ENCODE measurements at places on chromosomes 7 and 10.

GRCh38 chr7:102097601-102098161 lies 189.0 kb upstream of the SH2B2 start:
- DNase-seq = no peak

DNA sequence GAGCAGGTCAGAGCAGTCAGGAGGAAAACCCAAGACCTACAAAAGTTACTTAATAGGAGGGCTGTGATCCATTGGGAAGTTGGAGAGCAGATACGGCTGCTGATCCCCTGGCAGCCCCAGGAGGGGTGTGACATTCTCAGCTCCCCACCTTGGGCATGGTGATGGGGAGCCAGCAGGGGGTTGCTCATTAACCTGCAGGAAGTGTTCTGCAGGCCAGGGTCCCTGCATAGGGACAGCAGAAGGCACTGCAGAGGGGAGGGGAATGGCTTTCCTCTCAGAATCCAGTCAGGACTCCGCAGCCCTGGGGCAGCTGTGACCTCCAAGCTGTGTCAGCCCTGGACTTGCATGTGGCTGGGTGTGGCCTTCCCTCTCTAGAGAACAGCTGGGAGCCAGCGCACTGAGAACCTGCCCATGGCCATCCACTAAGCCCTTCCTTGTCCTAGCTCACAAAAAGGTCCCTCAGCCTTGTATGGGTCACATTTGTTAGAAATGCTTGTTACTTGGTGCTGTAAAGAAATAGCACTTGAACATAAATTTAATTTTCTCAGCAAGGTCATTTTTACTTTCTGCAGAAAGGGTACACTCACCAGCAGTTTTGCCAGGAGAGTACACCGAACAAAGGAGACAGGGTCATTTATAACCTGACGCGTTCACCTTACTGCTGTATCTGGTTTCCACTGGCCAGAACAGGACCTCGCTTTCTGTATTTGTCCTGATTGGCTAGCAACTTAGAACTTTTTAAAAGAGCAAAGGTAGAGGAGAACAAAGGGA lies 169.6 kb downstream of the COBL start:
- no peak for DNase-seq

GRCh38 chr7:108455998-108456677 lies at the start of gene NRCAM:
Gene NRCAM (minus strand): TSS chr7:108456436. CDS start chr7:108240064, 216,372 bp downstream.
- peak; percentile 86 for DNase-seq

GRCh38 chr7:47343061-47343455 lies 238.9 kb downstream of the TNS3 start:
- DNase-seq = no peak

GRCh38 chr7:94394437-94395140 lies at the start of gene COL1A2:
Gene COL1A2 (plus strand): TSS chr7:94394895. CDS start chr7:94395032, 137 bp downstream.
- peak; percentile 19 for DNase-seq

GRCh38 chr7:123972045-123972444 lies 47.0 kb downstream of the SPAM1 start:
- DNase-seq = no peak

All from DMS 273 treated with DMSO at 0.1 percent for 48 hours (cell line).